ENCODE measurements at places on chromosomes 7 and 10. TPM values are rescaled to one million over a fixed set of nuclear protein-coding genes. Genes with fewer than 3 reads are reported as not detected.

Gene TMEM176B
- 2.3 TPM for total RNA-seq

Gene OR2A42
- total RNA-seq: not detected

Gene MSMB
- not detected for total RNA-seq

Gene MEIG1
- 4.1 TPM for total RNA-seq

Gene PIK3AP1
- 1.7 TPM for total RNA-seq

Gene AKR1B15
- total RNA-seq: 3.2 TPM

Gene CHN2
- not detected for total RNA-seq

Gene NUPR2
- total RNA-seq: not detected

DNA sequence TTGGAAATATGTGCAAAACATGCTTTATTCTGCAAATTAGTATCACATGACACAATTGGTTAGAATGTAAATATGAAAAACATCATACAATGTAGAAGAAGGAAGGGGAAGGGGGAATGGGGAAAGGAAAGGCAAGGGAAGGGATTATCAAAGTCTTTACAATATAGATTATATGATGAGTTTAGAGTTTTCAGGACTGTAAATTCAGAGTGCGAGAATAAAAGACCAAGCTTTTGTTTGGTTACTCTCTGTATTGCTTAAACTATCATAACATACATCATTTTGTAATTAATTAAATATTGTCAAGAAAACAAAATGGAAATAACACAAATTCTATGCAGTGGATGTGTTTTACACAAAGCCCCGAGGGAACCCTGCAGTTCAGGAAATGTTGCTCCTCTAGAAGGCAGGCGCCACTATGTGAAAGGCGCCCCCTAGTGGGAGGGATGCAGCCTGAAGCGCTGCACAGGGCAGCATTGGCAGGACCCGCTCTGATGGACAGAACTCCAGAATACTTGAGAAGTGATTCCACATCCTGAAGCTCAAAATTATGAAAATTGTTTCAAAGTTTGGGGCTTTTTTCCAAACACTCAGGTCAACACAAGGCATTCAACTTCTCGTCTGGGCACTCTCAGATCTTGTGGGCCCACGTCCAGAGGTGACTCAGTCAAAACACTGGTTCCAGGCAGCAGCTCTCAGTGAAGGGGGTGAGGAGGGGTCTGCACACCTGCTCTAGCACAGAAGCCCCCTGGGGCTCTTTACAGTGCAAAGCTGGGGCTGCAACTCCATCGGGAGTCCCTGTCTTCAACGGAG lies 31.6 kb upstream of the TMEM254 start:
- H3K4me1 ChIP-seq: no peaks in the 10 kb centered on the region
- no peaks in the 10 kb centered on the region for H3K36me3 ChIP-seq
- no peaks in the 10 kb centered on the region for H3K27me3 ChIP-seq
- H3K27ac ChIP-seq: no peak overlapping the region
- peak; percentile 41 for DNase-seq

DNA sequence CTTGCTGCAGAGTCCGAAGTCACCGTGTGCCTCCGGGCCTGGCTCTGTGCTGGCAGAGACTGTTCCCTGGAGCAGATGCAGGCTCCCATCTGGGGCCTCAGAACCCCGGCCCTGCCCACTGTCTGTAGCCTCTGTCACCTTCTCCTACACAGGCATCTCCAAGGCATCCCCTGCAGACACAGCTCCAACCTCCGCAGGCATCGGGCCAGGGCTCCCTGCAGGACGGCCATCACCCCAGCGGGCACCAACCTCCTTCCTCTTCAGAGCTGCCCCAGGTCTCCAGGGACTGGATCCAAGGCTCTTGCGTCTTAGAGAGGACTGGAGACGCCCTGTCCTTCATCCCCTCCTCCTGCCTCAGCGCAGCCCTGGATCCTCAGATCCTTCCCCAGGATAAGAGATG lies 69.9 kb upstream of the MYL10 start:
- no peaks in the 10 kb centered on the region for H3K36me3 ChIP-seq
- DNase-seq: no peak
- no peak overlapping the region for H3K4me3 ChIP-seq
- no peak overlapping the region for H3K27ac ChIP-seq
- no peaks in the 10 kb centered on the region for H3K4me1 ChIP-seq

DNA sequence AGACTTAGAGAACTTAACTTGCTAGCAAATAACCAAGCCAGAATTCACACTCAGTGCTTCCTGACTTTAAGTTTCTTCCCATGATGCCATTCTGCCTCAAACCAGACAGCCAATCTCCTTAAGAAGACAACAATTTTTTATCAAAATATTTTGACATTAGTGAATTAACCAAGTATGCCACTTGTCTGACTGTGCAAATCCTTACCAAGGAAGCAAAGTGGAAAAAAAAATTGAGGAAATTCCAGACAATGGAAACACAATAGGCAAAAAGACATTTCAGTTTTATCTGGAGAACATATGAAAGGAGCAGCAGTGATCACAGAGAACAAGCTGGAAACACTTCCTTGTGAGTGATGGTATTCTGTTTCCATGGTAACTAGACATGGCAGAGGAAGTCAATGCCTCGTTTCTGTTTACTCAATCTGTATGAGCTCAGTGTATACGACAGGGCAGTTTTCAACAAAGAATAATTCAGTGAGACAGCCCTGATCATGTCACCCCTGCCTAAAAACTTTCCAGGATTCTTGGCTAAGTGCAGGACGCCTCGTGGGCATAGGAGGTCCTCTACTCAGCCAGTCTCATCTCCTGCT lies 114.2 kb downstream of the DYNC1I1 start:
- DNase-seq: peak; percentile 41
- H3K4me1 ChIP-seq: no peaks in the 10 kb centered on the region
- H3K36me3 ChIP-seq: no peaks in the 10 kb centered on the region
- no peak overlapping the region for H3K27ac ChIP-seq

- H3K27me3 ChIP-seq: no peaks in the 10 kb centered on the region
- H3K4me1 ChIP-seq: peaks cover 41% of the 10 kb centered on the region
- no peak overlapping the region for H3K27ac ChIP-seq
- H3K36me3 ChIP-seq: no peaks in the 10 kb centered on the region
Observed at GRCh38 chr10:110074758-110075671, 67.2 kb downstream of the ADD3 start.

- H3K4me3 ChIP-seq: peak within 1 kb of the TSS; percentile 84
- H3K27ac ChIP-seq: no peak within 1 kb of the TSS
- no peaks in the 10 kb centered on the region for H3K36me3 ChIP-seq
- no peak for DNase-seq
Observed at GRCh38 chr7:102433219-102434038, at the start of gene ORAI2. ORAI2 (plus strand) TSS chr7:102433575; CDS start chr7:102438957, 5,382 bp downstream.

DNA sequence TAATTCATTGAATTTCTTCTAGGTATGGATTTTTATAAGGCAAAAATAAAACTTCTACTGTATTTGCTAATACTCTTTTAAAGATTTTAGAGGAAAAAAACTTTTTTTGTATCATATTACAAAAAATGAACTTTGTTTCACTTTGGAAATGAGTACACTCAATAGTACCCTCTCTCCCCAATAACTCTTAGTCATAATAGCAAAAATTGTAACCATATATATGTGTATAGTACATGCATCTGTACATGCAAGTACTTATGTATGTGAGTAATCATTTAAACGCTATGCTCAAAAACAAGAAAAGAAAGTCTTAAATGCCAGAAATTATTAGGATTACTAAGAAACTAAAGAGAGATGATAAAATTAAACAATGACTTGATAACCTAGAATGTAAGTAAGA lies 95.9 kb upstream of the HGF start:
- DNase-seq: no peak
- no peaks in the 10 kb centered on the region for H3K4me1 ChIP-seq
- no peak overlapping the region for H3K27ac ChIP-seq
- no peaks in the 10 kb centered on the region for H3K27me3 ChIP-seq
- H3K4me3 ChIP-seq: no peak overlapping the region

GRCh38 chr10:35640474-35640873 lies 1.6 kb downstream of the FZD8 start:
- DNase-seq: no peak
- H3K27me3 ChIP-seq: peaks cover 20% of the 10 kb centered on the region
- no peaks in the 10 kb centered on the region for H3K36me3 ChIP-seq
- H3K27ac ChIP-seq: no peak overlapping the region
- no peak overlapping the region for H3K4me3 ChIP-seq

GRCh38 chr10:84007482-84007881 lies 131.8 kb upstream of the GHITM start:
- peaks cover 36% of the 10 kb centered on the region for H3K27me3 ChIP-seq
- DNase-seq: no peak
- no peak overlapping the region for H3K27ac ChIP-seq
- no peak overlapping the region for H3K4me3 ChIP-seq
- H3K4me1 ChIP-seq: no peaks in the 10 kb centered on the region
- H3K36me3 ChIP-seq: no peaks in the 10 kb centered on the region

- H3K4me1 ChIP-seq: peaks cover 26% of the 10 kb centered on the region
- H3K27me3 ChIP-seq: no peaks in the 10 kb centered on the region
- DNase-seq: no peak
- H3K4me3 ChIP-seq: no peak overlapping the region
Observed at GRCh38 chr10:69407621-69408301, 9.0 kb downstream of the TACR2 start.

GRCh38 chr10:106392778-106393177 lies 771.7 kb downstream of the SORCS1 start:
- DNase-seq: no peak
- H3K27me3 ChIP-seq: no peaks in the 10 kb centered on the region
- H3K4me3 ChIP-seq: no peak overlapping the region
- no peaks in the 10 kb centered on the region for H3K4me1 ChIP-seq

DNA sequence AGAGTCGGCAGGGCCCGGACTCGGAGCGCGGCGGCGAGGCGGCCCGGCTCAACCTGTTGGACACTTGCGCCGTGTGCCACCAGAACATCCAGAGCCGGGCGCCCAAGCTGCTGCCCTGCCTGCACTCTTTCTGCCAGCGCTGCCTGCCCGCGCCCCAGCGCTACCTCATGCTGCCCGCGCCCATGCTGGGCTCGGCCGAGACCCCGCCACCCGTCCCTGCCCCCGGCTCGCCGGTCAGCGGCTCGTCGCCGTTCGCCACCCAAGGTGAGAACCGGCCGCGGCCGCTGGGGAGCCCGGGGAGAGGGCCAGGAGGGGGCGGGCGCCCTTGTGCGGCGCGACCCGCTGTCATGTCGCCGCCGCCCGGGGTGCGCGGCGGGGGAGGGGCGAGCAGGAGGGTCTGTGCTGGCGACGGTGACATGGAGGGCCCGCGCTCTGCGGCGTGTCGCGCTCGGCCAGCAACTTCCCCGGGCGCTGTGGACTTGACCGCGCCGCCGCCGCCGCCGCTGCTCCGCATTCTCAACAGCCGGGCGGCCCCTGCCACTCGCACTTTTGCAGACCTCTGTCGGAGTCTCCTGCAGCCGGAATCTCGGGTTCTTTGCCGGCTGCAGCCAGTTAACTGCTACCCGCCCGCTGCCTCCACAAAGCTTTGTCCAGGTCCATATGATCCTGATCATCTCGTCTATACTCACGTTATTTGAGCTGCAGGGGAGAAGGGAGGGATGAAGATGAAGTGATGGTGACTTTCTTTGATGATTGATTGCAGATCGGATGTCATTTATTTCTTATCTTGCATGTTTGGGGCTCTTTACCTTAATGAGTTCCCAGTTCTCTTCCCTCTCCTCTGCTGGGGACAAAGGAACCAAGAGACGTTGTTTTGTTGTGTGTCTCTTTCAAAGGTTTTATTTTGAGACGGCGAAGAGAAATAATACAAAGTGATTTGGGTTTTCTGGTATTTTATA lies 869 bp downstream of the TRIM24 start:
- DNase-seq: peak; percentile 36
- peak overlapping the region; percentile 66 for H3K4me3 ChIP-seq
- H3K27ac ChIP-seq: peak overlapping the region; percentile 69
- H3K36me3 ChIP-seq: peaks cover 4% of the 10 kb centered on the region

- DNase-seq: no peak
- H3K4me1 ChIP-seq: no peaks in the 10 kb centered on the region
- H3K27me3 ChIP-seq: peaks cover 11% of the 10 kb centered on the region
- no peaks in the 10 kb centered on the region for H3K36me3 ChIP-seq
Observed at GRCh38 chr7:70805360-70805759, 326.6 kb upstream of the GALNT17 start.

- H3K36me3 ChIP-seq: no peaks in the 10 kb centered on the region
- H3K27ac ChIP-seq: no peak overlapping the region
- H3K27me3 ChIP-seq: no peaks in the 10 kb centered on the region
- H3K4me1 ChIP-seq: no peaks in the 10 kb centered on the region
- no peak for DNase-seq
- H3K4me3 ChIP-seq: no peak overlapping the region
Observed at GRCh38 chr7:133934977-133935330, 192.2 kb upstream of the LRGUK start.

- no peak for DNase-seq
- no peaks in the 10 kb centered on the region for H3K27me3 ChIP-seq
- H3K4me3 ChIP-seq: no peak overlapping the region
- no peaks in the 10 kb centered on the region for H3K4me1 ChIP-seq
- no peak overlapping the region for H3K27ac ChIP-seq
Observed at GRCh38 chr7:107726356-107727130, 17.4 kb upstream of the CBLL1 start.

DNA sequence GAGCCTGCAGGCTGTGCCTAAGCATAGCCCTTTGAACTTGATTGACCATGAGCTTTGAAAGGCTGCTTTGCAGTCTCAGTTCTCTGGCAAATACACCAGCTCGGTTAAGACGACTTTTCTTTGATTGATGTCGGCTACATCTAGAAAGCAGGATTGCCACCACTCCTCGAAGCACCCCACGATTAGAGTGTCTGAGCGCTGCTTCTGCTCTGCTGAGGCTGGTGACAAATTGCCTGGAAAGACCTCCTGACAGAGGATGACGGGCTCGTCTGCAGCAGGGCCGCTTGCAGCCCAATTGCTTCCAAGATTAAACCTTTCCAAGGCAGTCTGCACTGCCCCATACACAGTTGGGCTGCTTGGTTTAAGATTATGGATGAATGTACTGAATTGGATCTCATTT lies 182.0 kb downstream of the CUX1 start:
- no peak overlapping the region for H3K27ac ChIP-seq
- no peaks in the 10 kb centered on the region for H3K27me3 ChIP-seq
- H3K4me1 ChIP-seq: no peaks in the 10 kb centered on the region
- no peaks in the 10 kb centered on the region for H3K36me3 ChIP-seq

DNA sequence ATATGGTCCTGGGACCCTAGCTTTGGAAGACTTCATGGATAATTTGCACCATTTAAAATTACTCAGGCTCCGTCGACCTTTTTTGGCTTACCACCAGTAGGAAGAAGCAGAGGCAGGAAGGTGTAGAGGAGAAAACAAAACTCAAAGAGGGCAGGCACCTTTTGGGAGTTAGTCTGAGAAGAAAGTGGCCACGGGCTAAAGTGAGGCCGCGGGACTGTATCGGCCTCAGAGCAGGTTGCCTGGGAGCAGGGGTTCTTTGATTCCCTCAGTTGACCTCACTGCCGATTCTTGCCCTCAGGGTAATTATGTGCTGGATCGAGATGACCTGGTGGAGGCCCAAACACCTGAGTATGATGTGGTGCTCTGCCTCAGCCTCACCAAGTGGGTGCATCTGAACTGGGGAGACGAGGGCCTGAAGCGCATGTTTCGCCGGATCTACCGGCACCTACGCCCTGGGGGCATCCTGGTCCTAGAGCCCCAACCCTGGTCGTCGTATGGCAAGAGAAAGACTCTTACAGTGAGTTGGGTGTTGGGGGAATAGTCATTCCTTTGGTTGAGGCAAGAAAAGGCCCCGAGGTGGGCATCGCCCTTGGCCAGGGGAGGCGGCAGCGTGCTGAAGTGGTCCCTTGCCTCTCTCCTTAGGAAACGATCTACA lies 3.1 kb downstream of the MEPCE start:
- no peak for DNase-seq
- H3K36me3 ChIP-seq: peaks cover 26% of the 10 kb centered on the region
- no peak overlapping the region for H3K27ac ChIP-seq

Measured in PC-9 (cell line).